Forelimb muscle (tissue), 1 donor: ENCODE measurements at places on chromosomes 16 and 17. TPM values are rescaled to one million over a fixed set of nuclear protein-coding genes. Genes with fewer than 3 reads are reported as not detected.

The HOXB1 gene
- not detected for polyA plus RNA-seq

The ITGA3 gene
- 29.0 TPM for polyA plus RNA-seq

The MFSD6L gene
- polyA plus RNA-seq, result 0.30 TPM

The CCL16 gene
- 0.39 TPM for polyA plus RNA-seq

GRCh38 chr17:13416748-13417363 is 184.9 kb downstream of the HS3ST3A1 start:
- DNase-seq, result no peak

DNA sequence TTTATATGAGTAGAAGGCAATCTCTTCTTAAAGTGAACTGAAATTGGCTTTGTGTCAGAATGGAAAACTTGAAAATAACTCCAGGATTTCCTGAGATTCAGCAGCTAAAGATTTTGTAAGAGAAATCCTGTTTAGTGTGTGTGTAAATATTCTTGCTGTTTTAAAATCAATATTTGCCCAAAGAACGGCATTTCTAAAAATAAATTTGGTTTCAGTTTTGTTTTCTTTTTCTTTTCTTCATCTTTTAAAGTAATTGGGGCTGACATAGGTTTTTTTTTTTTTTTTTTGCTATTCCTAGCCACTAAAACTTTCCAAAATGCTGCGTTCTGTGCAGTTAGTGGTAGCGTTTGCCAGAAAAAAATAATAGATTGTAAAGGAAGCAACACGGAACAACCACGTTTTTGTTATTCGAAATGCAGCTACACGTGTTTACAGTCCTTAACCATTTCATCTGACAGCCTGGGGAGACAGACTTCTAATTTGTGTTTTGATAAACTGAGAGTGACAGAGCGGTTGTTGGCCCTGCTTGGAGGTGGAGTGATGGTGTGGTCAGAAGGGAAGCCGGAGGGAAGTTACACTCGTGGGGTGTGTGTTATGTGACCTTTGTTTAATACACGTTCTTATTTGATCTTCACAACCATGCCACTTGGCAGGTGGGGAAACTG is 21.6 kb upstream of the SMPD3 start:
- no peak for DNase-seq

GRCh38 chr17:6994118-6994598 is 1.7 kb upstream of the ALOX12 start:
- no peak for DNase-seq

DNA sequence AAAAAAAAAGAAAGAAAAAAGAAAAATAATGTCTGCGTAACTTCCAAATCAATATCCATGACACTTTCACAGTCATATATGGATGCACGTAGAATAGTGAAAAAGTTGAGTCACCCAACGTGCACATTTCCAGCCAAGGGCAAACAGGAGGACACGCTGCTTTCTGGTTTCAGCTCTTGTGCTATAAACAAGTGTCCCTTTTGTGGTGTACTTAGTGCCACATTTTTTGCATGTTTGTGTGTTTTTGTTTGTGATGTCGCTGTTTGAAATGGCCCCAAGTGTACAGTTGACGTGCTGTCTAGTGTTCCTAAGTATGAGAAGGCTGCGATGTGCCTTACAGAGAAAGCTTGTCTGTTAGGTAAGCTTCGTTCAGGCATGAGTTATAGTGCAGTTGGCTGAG is 2.9 kb downstream of the CHD9 start:
- DNase-seq, result no peak

GRCh38 chr17:46777943-46778915 is 40.3 kb downstream of the WNT3 start:
- no peak for DNase-seq

- DNase-seq, result no peak
Observed at GRCh38 chr17:49365667-49366066, 3.6 kb upstream of the ZNF652 start.

DNA sequence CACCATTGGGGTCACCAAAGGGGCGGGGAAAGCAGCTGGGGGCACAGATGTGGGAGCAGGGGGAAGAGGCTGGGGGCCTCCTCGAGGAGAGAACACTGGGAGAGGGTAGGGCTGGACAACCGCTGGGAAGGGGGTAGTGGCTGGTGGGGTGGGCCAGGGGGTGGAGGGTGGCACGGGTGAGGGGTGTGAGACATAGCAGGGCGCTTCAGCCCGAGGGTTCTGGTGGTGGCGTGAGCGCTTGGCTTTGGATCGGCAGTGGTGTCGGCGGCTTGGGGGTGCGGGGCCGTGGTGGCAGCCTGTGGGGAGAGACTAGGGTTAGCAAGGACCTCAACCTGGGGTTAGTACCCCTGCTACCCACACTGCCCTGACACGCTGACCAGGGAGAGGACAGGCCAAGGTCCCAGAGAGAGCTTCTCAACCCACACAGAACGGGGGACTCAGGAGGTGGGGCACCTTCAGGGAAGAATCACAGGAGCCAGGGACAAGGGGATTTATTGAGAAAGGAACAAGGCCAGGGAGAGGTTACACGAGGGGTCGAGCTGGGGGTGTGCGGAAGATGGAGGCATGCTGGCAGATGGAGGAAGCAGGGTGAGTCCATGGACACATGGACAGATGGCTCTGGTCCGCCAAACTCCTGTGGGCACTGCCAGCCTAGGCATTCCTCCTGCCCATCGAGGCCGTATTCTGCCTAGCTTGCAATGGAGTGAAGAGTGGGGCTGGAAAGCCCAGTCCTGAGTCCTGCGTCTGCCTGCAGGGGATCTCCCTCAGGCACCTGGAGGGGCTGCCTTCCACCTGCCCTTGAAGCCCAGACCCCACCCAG is 8.4 kb downstream of the PER1 start:
- no peak for DNase-seq

- no peak for DNase-seq
Observed at GRCh38 chr16:64459821-64460220, 662.0 kb downstream of the CDH11 start.

- no peak for DNase-seq
Observed at GRCh38 chr16:85878875-85879274, 20.1 kb upstream of the IRF8 start.

- no peak for DNase-seq
Observed at GRCh38 chr17:56173026-56173425, 19.8 kb downstream of the ANKFN1 start.
